ENCODE measurements at places on chromosomes 3 and 15.

- no peak for DNase-seq
Measured at GRCh38 chr15:92772626-92773244, 117.2 kb upstream of the FAM174B start.

DNA sequence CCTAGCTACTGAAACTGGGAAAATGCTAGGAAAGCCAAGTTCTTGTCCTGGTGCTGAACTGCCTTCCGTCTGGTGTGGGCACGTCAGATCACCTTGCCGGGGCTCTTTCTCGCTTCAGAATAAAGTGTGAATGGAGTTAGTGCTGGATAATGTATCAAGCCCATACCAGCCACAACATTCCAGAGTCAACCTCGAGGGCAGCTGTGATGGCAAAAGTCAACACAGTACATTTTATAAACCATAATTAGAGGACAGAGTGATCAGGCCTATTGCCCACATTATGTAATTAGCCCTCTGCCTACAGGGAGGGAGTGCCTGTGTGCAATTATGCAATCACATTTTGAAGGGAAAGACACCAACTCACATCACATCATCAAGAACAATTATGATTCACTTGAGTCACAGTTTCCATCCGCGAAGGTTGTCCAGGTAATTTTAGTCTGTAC, 165.2 kb downstream of the RORA start:
- no peak for DNase-seq

- DNase-seq: no peak
Measured at GRCh38 chr3:115713284-115713683, 90.0 kb downstream of the GAP43 start.

GRCh38 chr3:192188218-192188835, 539.0 kb downstream of the FGF12 start:
- no peak for DNase-seq

DNA sequence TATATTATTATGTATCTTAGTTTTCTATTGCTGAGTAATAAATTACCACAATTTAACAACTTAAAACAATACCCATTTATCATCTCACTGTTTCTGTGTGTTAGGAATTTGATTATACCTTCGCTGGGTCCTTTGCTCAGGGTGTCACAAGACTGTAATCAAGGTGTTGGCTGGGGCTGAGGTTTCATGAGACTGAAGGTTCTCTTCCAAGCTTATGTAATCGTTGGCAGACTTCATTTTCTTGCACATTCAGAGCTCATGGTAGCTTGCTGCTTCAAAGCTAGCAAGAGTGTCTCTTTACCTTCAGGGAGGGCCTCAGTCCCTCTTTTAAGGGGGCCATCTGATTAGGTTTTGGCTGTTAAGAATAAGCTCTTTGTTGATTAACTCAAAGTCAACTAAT, 293.1 kb downstream of the POLQ start:
- DNase-seq: no peak

DNA sequence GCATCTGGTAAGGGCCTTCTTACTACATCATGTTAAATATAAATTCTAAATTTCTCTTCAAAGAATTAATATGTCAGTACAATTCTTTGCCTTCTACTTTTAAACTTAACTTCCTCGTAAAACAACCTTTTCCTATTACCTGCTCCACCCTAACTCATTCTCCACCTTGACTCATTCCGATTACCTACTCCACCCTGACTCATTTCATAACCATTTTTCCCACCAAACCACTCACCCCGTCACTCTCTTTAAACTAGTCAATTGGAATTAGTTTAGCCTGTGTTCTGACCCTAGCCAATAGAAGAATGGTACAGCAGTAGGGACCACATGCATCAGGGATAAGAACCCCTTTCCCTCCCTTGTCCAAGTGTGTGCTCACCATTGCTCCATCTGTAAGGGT, 65.6 kb downstream of the PLSCR2 start:
- no peak for DNase-seq

GRCh38 chr15:87746333-87746732, 510.2 kb downstream of the NTRK3 start:
- DNase-seq: no peak

DNA sequence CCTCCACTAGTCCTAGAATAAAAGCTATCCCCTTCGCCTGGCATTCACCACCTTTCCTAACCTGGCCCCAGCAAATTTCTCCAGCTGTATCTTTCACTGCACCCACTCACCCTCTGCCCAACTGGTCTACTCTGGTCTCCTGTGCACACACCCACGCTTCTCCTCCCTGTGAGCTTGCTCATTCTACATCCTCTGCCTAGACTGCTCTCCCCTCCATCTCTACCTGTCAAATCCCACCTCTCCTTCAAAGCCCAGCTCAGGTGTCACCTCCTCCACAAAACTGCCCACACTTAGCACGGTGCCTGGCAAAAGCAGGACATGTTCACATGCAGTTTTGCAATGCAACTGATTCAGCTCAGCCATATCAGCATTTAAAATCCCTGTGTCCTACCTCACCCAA, 45.8 kb upstream of the NTRK3 start:
- no peak for DNase-seq

DNA sequence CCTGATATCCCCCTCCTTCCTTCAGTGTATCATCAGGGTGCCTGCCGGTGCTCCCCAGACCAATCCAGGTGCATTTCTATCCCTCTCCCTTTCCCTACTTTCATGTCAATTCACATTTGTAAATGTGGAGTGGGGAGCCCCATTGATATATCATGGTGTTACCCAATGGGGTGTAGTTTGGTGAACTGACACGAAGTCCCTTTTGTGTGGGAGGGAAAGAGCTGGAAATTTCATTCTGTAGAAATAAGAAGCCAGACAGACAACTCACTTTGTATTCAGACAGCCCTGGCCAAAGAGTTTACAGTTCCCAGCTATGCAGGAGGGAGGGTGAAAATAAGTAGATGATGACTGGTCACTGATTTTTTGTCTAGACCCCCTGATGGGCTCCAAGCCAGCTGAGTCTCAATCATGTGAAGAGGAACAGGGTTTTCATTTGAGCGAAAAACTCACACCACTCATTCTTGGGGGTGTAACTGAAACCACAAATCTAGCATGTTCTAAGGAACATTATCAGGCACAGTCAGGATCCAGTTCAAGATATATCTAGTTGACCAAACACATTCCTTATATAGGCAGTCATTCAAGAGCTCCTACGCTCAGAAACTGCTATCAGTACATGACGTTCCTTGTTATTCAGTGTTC, 58.9 kb downstream of the LMCD1 start:
- no peak for DNase-seq

DNA sequence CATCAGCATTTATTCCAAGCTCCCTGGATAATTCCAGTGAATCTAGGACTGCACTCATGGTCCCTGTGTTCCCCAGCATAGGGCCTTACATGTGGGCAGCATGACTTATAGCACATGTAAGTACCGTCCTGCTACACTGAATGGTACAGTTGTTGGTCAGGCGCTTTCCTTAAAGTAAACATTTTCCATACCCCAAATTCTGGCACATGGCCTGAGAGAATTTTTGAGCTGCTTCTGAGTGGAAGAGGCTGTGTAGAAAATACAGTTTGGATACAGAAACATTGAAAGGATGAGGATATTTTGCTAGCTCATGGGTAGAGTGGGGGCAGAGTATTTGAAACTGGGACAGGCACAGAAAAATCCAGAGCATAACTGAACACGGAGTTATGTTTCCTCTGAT, 27.6 kb downstream of the CORO2B start:
- no peak for DNase-seq

DNA sequence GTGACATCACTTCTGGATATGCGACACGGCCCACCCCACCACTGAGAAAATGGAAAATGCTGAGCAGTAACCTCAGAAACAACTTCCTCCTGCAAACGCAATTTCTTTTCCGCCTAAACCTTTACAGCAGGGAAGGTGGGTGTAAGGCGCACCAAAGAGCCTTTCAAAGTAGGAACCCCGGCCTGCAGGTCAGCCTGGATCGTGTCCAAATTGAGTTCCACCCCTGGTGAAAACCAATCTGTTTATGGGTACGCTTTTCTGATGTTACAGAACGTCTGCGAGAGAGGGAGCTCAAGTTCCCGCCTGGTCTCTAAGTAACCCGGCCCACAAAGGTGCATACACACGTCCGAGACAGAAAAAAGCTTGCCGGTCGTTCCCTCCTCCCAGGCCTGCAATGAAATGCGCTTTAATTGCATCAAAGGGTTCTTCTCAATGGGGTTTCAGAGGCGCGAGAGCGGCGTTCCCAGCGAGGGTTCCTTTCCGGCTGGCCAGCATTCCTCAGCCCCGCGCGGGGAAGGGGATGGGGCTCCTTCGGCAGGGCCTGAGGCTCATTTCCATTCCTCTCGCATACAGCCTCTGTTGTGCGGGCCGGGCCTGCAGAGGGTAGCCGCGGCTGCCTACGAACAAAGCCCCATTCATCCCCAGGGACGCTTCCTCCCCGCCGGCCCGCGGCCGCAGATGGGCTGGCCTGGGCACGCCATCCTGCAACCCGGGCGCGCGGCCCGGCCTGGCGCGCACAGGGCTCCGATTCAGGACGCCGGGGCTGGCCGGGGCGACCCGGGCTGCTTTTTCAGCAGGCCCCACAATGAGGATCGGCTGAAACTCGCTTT, 138.1 kb downstream of the TMCO5A start:
- DNase-seq: no peak

- no peak for DNase-seq
Measured at GRCh38 chr3:46871222-46871621, 6.3 kb upstream of the PTH1R start.

GRCh38 chr15:23467110-23467600, 20.1 kb upstream of the GOLGA6L2 start:
- DNase-seq: peak; percentile 3

- DNase-seq: no peak
Measured at GRCh38 chr3:159619341-159619885, 369.2 kb upstream of the IL12A start.

GRCh38 chr3:37103103-37103808, 71.1 kb downstream of the LRRFIP2 start:
- no peak for DNase-seq

- DNase-seq: no peak
Measured at GRCh38 chr3:50574444-50574831, 5.1 kb downstream of the HEMK1 start.

GRCh38 chr3:188083011-188083410, 70.9 kb upstream of the LPP start:
- DNase-seq: no peak

GRCh38 chr3:134709076-134709475, 58.3 kb upstream of the KY start:
- no peak for DNase-seq

DNA sequence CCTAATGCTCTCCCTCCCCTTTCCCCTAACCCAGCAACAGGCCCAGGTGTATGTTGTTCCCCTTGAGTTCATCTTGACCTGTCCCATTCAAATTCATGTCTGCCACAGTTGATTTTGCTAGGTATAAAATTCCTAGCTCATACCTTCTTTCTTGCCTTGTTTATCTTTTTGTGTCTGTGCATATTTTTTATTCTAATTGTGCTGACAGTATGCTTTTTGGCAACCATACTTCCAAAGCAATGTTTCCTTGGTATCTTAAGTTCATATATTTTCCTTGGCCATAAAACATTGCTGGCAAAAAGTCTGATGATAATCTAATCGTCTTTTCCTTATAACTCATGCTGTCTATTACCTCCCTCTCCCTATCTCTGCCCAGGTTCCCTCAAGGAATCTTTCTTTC, 15.5 kb downstream of the LNP1 start:
- DNase-seq: no peak

DNA sequence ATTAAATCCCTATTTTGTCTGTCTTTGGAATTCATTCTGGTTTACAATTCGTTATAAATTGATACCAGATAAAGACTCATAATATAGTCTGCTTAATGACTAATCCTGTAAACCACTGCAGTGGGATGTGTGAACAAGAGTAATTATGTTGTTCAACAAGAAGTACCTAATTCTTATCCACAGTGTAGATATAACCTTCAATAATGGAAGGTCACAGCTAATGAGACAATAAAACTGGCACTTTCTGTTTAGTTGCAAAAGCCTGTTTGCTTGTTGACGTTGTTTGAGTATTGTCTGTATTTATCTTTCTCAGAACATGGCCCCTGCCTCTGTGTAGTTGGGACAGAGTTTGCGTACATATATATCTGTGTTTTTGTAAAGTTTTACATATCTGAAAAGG, 26.7 kb downstream of the PIAS1 start:
- DNase-seq: no peak

DNA sequence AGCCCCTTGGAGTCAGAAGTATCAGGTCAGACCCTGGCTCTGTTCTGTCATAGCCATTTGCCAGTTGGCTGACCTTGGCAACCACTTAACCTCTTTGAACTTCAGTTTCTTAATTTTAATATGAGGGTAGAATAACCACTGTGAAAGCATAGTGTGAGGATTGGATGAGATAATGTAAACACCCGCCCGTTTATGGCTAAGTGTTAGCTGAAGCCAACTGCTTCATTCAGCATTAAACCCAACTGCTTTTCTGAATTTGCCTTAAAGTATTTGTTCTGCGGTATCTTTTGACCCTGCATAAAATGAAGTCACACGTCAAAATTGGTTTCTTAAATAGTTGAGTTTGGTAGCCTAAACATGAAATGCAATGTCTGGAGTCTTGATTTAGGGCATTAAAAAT, 121.5 kb upstream of the ABHD17C start:
- no peak for DNase-seq

- no peak for DNase-seq
Measured at GRCh38 chr3:57006179-57006657, 54.2 kb upstream of the SPATA12 start.

- no peak for DNase-seq
Measured at GRCh38 chr15:40949756-40950207, 3.5 kb upstream of the CHAC1 start.

GRCh38 chr3:30604558-30604957, 1.8 kb upstream of the TGFBR2 start:
- DNase-seq: no peak

GRCh38 chr3:189419683-189420082, 211.5 kb upstream of the TP63 start:
- no peak for DNase-seq

- no peak for DNase-seq
Measured at GRCh38 chr15:39629371-39629770, 48.5 kb downstream of the THBS1 start.

DNA sequence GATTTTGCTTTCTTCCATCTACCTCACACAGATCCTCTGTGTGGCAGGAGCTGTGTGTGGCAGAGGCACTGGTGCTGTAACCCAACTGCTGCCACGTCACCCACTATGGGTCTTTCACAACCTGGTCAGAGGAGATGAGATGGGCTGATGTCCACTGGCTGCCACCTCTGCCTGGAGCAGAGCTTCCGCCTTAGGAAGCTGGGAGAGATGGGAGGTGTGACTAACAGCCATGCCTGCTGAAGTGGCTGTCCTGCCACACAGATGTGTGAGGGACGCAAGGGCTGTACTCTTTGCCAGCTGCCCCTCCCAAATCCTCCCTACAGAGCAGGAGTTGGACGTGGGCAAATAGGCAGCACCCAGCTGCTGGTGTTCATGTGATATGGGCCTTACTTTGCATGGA, 329.5 kb downstream of the GABRB3 start:
- no peak for DNase-seq

GRCh38 chr3:98521897-98522543, 682 bp downstream of the CLDND1 start:
- no peak for DNase-seq

GRCh38 chr3:73255609-73256029, 194.2 kb downstream of the EBLN2 start:
- no peak for DNase-seq

All from SK-N-MC (cell line).